ENCODE measurements at places on chromosomes 12 and 14.

DNA sequence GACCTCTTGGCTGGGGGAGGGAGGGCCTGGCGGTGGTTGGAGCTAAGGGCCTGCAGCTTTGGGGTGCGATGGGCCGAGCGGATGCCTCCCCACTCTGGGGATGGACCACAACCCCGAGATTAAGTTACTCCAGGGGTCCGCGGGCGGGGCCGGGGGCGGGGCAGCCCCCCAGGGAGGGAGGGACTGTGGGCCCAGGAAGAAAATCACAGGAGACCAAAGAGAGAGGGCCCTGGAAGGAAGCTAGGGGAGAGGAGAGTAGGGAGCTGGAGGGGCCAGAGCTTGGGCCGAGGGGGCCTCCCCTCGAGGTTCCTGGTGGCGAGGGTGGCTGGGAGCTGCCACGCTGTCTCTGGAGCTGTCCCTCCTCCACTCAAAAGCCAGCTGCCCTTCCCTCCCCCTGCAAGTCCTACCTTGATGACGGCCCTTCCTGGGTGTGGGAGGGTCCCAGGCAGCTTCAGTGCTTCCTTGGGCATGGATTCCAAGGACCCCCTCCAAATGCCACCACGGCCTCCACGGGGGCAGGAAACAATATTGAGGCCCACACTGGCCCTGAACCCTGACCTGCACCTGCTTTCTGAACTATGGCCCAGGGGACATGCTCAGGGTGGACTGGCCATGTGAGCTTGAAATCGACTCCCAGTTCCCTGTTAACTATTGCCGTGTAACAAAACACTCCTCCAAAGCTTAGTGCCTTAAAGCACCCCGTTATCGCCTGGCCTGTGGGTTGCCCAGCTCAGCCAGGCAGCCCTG lies 610 bp upstream of the NUDT14 start:
- DNase-seq: no peak

GRCh38 chr14:23644919-23645336 lies 8.8 kb downstream of the DHRS2 start:
- no peak for DNase-seq

- no peak for DNase-seq
Measured at GRCh38 chr12:32736445-32736844, 19.3 kb downstream of the YARS2 start.

GRCh38 chr12:101764051-101764792 lies 25.0 kb upstream of the SYCP3 start:
- no peak for DNase-seq

DNA sequence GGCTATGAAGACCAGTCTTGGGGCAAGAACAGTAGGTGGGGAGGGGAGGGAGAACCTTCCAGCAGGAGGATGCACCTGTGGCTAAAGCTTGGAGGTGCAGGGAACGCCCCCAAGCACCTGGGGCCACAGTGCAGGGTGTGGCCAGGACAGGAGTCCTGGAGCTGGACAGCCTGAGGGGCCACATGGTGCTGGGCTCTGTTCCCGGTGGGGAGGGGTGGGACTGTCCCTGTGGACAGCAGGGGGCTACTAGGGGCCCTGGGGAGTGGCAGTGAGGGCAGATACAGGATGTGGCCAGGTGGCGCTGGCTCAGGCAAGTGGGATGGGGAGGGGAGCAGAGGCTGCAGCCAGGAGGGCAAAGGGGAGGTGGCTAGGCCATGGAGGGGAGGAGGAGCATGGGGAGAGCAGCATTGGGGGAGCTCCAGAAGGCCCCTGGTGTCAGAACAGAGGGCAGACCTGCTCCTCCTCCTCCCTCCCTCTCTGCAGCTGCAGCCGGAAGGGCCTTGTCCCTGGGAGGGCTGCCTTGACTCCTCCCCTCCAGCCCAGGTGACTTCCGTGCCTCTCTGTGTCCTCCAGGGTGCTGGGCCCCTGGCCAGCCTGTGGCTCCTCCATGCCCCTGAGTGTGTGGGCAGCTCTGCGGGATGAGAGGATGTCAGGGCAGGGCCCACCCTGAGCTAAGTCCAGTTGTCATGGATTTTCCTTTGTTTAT lies 68.4 kb upstream of the DLK1 start:
- no peak for DNase-seq

DNA sequence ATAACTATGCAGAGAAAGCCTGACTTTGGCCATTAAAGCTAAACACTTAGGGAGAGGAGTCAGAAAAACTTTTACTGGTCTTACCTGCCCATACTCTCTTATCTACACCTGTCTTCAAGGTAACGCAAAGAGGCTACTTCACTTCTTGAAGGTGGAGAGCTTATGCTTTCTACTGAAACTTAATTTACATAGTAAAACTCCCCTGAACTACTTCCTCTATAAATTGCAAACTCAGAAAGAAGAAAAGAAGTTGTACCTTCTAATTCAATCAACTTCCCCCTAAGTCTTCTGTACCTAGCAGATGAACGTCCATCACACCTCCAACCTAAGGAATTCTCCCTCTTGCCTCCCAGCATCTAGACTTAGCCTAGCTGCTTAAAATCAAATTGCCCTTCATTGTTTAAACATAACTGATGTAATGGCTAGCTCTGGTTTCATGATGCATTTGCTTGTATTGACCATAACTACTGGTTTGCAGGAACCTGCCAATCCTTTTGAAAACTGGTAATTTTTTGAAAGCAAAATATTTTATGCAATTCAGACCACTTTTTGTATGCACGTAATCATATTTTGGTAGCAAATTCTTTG lies 87.7 kb downstream of the STON2 start:
- no peak for DNase-seq

GRCh38 chr12:78928200-78929074 lies 63.9 kb downstream of the SYT1 start:
- DNase-seq: no peak

DNA sequence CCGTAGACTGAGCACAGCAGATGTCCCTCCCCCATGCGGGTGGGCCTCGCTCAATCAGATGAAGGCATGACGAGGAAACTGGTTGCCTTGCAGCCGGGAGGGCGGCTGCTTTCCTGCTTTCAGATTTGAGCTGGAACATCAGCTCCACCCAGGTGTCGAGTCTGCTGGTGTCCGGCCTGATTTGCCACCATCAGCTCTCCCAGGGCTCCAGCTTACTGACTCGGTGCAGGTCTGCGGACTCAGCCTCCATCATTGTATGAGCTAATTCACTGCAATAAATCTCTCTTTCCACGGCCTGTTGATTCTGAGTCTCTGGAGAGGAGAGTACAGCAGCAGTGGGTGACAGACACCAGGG lies 156.2 kb downstream of the KIF26A start:
- DNase-seq: no peak

DNA sequence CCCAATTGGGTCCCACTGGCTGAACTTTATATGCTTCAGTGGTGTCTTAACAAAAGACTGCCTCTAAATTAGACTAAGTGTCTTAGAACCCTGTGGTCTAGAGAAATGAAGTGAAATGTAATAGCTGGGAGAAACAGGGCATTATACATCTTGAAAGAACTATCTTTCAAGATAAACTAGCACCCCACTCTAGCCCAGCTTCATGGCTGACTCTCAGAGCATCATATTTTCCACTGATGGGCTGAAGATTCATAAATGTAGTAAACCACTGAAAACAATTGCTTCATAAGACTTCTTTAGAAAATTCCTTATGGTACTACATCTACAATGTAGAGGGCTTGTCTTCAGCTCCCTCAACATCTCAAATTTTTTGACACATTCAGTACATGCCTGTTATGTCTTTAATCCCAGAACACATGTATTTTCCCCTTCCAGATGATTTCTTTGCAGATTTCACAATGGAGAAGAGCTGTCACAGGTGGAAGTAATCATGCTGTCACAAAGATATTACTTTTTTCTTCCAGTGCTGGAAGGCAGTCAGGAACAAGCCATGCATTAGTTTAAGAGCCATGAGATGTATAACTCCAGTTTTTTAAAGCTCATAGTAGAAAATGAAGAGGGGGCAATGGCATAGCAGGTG lies 48.5 kb downstream of the IFNG-AS1 start:
- DNase-seq: no peak

Data from hypothalamus (tissue), 51 donors.